ENCODE measurements at places on chromosomes 7 and 10.

DNA sequence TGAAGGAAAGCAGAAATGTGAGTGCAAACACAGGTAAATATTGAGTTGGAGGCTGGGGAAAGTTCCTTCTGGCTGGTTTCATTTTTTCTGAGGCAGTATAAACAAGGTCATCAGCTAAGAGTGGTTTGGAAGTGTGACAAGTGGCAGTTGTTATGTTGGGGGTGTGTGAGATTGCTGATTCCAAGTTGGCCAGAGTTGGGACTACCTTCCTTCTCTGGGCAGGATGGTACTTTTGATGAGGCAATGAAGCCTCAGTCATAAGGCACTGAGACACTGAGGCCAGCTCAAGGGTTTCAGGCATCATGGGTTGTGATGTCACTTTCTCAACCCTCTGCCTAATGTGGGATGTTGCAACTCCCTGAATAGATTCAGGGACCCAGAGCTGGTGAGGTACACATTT is 8.2 kb upstream of the PTTG1IP2 start:
- DNase-seq, result no peak

DNA sequence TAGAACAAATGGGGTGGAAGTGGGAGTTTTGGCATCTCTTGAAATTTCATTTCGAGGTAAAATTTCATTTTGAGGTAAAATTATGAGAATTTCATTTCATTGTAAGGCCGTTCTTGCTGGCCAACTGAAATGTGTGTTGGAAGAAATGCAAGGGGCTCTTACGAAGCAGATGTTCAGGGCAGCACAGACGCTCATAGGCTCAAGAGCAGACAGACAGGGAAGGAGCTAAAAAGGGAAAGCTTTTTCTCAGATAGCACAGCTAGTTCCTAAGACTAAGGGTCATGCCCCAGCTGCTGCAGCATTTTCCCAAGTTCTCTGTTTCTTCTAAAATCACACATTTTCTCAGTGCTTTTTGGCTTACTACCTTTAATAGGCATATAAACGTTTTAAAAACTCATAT is 65.1 kb upstream of the SFMBT2 start:
- DNase-seq, result no peak

DNA sequence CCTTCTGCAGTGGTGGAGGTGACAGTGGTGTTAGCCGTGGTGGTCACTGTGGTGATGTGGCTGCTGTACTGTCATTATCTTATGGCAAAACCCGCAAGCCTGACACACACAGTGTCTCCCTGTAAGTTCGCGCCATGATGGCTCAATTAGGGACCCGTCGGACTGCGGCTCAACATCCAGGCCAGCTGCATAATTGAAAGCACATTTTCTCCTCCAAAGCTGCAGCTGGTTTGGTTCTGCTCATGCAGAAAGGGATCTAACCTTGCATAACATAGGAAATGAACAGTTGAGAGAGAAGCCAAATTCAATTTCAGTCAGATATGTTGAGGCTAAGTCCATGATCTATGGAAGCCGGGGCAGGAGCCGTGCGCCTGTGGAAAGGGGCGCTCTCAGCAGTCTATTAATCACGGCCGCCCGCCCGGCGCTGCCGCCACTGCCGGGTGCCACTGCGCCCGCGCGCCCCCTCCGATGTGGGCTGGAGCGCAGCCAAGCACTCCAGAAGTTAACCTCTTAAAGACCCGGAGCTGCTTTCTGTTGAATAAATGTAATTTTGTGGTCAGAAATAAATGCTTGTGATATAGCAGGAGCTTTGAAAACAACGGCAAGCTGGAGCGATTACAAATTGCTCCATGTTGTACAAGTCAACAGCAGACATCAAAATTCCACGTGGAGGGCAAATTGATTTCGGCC is 227.7 kb downstream of the CUX1 start:
- DNase-seq, result peak; percentile 77

DNA sequence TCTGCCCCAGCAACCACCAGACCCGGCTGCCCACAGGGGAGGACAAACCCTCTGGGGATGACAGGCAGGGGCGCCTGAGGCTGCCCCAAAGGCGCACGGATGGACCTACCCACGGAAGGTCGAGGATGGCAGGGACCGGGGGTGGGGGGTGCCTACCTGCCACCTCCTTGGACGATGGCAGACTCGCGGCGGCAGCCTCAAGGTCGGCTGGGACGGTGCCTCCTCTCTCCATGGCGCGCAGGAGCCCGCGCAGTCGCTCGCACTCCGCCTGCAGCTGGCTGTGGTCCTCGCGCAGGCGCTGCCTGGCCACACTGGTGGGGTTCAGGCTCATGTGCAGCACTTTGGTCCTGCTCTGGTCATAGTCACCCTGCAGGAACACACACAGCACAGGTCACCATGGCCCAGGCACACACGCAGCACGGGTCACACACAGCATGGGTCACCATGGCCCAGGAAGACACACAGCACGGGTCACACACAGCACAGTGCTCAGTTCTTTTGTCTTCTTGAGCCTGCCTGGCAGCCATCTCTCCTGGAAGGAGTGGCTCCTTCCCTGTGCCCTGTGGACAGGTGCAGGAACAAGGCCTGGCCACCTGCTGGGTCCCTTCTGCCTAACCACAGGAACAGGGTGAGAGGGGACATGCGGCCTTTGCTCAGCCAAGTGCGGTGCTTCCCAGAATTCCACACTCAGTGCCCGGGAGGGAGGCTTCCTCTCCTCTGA is 266.6 kb downstream of the ELFN1 start:
- no peak for DNase-seq

- DNase-seq, result no peak
Measured at GRCh38 chr7:17371671-17372524, 73.4 kb downstream of the AHR start.

GRCh38 chr10:91935886-91936285 is 12.3 kb downstream of the BTAF1 start:
- no peak for DNase-seq

All from left forelimb (tissue), 1 donor.